ENCODE measurements at places on chromosomes 7 and 10.

GRCh38 chr10:77620731-77621130 is 16.9 kb downstream of the KCNMA1 start:
- no peak for DNase-seq

DNA sequence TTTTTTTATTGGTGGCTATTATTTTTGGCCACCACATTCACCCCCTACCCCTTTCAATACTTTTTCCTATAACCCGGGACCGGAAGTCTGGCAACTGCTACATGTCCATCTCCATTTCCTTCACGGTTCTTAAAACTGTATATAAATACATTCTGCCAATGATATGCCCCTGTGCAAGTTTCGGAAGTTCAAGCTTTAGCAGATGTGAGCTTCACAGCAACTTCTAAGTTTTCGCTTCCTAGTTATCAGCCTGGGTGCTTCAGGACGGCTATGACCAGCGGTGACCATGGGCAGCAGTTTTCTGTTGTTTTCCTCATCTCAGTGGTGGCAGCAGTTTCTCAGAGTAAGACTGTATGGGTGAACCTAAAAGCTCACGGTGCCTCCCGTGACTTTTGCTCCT is 153.5 kb upstream of the NFE2L3 start:
- no peak for DNase-seq

GRCh38 chr10:48932831-48933664 is 6.6 kb downstream of the LRRC18 start:
- DNase-seq, result no peak

- DNase-seq, result no peak
Observed at GRCh38 chr7:15215616-15216015, 313.1 kb upstream of the DGKB start.

GRCh38 chr7:155234158-155234492 is 63.6 kb upstream of the INSIG1 start:
- no peak for DNase-seq

GRCh38 chr7:16670731-16671344 is 24.9 kb downstream of the BZW2 start:
- no peak for DNase-seq

DNA sequence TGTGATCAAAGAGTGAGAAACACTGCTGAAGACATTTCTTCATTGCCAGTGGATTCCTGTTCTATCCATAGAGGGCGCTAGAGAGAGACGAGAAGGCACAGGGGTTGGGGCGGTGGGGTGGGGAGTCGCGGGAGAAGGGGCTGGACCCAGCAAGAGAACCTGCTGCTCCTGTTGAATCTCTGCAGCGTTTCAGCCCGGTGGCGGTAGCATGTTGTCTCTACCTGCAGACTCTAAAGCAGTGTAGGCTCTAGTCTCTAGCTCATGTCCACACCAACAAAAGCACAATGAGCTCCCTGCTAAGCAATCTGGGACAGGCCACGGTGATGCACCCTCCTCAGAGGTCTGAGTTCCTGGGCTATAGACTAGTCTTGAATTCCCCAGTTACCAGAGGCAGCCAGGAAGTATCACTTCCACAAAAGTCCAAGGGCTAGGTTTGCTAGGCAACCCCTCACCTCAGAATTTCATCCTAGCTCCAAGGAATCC is 167.7 kb downstream of the DGKB start:
- DNase-seq, result no peak

GRCh38 chr7:30791114-30791513 is 19.9 kb downstream of the MINDY4 start:
- DNase-seq, result no peak

DNA sequence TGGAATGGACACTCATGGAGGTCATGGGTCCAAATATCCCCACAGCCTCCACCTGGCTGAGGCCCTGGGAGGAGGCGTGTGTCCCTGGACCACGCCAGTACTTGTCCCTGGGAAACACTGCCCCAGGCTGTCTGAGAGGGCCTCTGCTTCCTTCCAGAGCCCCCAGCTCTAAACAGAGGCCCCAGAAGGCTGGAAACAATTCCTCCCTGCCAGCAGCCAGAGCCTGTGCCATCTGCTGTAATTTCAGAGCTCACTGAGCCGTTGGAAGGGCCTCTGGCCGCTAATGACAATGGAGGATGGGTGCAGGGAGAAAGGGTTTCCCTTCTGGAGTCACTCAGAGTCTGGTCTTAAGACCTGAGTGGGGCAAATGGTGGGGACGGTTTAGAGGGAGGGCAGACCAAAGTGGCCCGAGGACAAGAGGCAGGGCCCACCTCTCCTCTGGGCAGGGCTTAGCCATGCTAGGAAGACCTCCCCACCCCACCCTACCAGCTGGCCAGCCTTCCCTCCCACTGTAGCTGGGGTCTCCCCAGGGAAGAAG is 7.1 kb downstream of the CHAT start:
- DNase-seq, result no peak

DNA sequence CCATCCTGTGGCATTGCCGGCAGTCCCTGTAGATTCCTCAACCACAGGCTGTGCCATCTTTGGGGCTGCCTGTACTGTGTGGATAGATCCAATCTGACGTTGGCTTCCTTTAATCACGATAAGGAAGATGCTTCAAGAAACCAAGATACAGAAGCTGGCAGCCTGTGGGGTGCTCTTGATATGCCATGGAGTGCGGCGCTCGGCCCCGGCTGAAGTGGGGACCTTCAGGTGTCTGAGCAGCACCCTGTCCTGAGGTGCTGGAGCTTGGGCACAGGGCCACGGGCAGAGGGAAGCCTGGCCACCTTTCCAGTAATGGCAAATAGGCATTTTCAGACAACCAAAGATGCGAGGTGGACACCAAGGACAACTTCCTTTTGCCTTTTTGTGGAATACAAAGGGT is 139.5 kb downstream of the ACTR3B start:
- no peak for DNase-seq

DNA sequence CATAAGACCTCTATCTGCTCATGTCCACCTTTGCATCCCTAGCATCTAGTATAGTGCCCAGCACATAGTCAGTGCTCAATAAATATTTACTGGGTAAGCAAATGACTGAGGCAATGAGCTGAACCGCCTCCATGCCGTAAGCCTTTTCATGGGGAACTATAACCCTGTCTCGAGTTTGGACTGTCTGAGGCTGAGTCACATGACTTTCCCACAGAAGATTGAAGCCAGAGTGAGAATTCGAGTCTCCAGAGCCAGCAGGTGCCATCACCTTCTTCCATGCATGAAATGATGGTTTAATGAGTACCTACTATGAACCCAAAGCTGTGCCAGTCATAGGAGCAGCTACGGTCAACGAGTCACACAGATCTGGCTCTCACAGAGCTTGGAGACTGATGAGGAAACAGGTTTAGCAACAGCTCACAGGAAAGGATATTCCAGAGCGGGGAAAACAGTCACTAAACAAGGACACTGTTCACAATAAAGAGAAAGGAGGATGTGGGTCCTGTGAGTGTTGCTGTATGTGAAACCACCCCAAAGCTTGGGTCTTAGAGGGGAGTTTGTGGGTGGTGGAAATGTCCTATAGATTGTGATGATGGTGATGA is 75.2 kb downstream of the TEX36 start:
- no peak for DNase-seq

DNA sequence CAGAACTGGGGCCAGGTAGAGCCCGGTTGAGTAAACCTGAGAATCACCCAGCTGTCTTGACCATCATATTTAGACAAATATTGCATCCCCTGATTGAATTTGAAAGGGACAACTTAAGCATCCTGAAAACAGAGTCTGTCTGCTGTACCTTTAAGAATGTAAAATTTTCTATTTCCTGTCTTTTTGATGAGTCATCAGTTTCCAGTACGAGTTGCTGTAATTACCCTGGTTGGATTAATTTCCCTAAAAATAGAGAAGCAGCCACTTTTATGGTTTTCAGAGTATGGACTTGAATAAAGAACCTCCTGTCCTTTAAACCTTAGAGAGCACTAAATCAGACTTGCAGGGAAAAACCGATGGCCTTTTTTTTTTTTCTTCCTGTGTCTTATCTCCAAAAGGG is 164.6 kb upstream of the SH2B2 start:
- DNase-seq, result no peak

DNA sequence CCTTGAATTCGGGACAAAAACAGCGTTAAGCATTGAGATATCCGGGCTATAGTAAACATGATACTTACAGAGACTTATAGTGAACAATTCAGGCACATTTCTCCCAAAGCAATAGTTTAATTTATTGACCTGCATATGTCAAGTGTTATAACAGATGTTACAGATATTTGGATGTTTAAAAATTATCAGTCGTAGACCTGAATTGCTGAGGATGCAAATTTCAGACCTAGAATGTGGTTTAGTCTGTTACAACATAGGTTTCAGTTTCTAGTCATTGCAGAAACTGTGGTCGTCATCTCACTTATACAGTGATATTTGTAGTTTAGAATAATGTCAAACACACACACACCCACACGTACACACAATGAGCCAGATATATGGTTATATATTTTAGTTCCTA is 85.2 kb downstream of the VTI1A start:
- no peak for DNase-seq

DNA sequence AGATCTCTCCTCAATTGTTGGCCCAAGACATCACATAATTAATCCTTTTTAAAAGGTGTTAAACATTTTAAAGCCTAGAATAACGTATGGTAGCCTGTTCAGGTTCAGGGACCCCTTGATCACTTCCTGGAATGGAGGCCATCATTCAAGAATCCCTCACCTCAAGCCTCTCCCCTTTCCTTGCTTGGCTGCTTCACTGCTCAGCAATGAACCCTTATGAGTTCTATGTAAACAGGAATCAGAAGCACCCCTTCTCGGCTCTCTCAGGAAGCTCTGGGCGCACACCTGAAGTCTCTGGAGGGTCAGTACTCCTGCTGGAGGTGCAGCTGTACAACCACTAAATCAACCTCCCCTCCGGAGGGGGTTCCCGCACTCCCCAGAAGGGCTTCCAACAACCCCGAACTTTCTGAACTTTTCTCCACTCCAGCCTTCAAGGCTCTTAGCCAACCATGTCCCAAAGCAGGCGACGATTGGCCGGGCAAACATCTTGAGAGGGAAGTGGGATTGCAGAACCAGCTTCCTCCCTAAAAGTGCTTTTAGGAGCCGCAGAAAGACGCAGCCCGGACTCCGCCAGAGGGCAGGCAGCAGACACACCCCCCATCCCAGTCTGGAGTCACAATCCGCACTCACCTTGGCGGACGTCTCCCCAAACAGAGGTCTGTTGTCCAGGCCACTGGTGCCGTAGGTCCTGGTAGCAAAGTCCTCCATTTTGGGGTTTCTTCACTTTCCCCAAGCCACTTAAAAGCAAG is 562 bp downstream of the TMEM243 start:
- no peak for DNase-seq

Measured in caudate nucleus (tissue), 63 donors.